ENCODE measurements at places on chromosomes 11 and 22.

DNA sequence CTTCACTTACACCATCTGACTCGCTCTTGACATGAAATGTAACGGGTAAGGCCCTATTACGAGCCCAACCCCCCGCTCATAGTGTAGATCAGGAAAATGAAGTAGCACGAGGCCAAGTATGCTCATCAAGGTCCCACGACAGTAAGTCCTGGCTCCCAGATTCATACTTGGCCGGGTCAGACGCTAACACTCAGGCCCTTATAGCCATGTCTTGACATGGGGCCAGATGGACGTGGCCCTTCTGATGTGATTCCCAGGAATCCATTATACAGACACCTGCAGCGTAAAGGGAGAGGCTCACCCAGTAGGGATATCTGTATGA, 175.1 kb downstream of the CEP164 start:
- no peak for DNase-seq

DNA sequence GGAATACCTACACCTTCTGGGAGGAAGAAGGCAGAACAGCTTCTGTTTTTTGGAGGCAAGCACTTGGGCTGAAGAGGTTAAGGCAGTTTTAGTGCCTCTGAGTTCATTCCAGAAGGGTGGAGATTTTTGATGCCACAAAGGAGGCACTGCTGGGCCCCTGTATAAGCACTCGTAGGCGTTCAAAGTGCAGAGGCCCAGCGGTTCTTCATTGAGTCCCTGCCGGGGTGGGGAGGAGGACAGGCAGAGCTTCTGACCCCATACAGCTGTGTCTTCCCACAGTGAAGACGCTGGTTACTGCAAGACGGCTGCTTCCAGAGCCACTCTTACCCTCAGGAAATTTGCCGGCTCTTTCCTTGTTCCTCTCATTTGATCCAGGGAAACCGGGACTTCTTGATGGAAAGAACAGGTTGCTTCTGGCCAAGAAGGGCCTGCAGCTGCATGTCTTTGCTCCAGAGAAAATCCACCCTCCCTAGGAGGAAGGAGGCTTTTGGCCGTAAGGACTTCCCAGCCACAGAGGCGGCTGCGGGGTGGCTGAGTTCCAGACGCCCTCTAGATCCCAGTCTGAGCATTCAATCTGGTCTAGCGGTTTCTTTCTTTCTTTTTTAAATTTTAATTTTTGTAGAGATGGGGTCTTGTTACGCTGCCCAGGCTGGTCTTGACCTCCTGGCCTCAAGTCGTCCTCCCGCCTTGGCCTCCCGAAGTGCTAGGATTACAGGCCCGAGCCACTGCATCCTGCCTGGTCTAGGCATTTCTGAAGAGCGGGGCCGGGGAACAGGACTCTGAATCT, 9.4 kb downstream of the ADAMTS15 start:
- no peak for DNase-seq

- no peak for DNase-seq
These were observed 1228.0 kb downstream of the TBC1D22A start for GRCh38 chr22:47990481-47990880.

GRCh38 chr11:64559351-64560138, 31.5 kb upstream of the SLC22A12 start:
- no peak for DNase-seq

DNA sequence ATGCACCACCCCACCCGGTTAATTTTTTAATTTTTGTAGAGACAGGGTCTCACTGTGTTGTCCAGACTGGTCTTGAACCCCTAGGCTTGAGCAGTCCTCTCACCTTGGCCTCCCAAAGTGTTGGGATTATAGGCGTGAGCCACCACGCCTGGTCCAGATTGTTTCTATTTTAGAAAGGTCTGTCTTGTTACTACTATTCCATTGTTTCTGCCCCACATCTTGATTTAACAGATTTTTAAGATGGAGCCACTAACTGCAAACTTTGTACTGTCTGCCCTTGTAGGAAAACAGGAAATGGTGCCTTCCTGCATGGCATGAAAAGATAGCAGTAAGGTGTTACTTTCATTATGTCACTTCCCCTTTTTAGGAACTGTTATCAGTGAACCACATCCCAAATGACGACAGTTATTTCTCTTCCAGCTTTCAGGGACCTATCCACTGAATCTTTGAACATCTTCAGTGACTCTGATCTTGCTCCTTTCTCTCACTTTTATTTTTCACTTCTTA, 23.2 kb downstream of the TAF1D start:
- DNase-seq: no peak

GRCh38 chr11:77654770-77655434, 17.3 kb upstream of the CLNS1A start:
- DNase-seq: no peak

- no peak for DNase-seq
These were observed 2339.7 kb upstream of the RAG2 start for GRCh38 chr11:38937709-38938108.

- DNase-seq: no peak
These were observed 1.3 kb downstream of the ESAM start for GRCh38 chr11:124760806-124761205.

DNA sequence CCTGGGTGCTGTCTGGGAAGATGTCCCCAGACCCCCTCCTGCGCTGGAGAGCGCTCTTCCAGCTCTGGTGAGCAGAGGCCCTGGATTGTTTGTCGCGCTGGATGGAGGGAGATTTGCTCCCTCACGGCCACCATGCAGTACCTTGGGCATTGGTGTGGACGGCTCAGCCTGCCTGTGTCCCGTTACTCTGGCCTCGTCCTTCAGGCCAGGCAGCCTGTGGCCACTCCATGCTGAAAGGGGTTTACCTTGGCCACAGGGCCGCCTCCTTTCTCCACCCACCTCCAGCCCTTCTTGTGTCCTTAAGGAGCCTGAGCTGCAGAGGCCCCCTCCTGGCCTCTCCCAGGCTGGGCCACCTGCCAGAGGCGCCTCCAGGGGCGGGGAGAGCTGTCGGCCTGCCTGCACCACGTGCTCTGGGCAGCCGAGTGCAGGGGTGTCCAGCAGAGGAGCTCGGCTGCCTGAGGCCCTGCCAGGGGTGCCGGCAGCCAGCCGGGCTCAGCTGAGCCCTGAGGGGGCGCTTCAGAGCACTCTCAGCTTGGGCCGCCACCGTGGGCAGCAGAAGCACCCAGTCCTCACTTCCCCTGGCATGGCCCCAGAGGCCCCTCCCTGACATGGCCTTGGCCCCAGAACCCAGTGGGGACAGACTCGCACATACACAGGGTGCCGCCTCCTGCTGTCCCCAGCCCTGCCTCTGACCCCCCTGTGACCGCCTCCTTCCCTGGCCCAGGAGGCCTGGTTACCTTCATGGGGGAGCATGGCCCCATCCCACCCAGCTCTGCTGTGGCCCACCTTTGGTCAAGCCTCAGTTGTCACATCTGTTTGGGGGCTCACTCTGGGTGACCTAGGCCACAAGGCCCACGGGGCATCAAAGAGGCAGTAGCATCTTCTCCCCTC, 3.4 kb downstream of the CCND1 start:
- DNase-seq: no peak

Data from stimulated activated CD4-positive, alpha-beta T cell treated with anti-CD3 and anti-CD28 coated beads, Interleukin-15, amount 100 ng/mL, for 1 hour (primary cell).